Left ventricle myocardium superior (tissue), 1 donor: ENCODE measurements at places on chromosomes 2 and 18.

DNA sequence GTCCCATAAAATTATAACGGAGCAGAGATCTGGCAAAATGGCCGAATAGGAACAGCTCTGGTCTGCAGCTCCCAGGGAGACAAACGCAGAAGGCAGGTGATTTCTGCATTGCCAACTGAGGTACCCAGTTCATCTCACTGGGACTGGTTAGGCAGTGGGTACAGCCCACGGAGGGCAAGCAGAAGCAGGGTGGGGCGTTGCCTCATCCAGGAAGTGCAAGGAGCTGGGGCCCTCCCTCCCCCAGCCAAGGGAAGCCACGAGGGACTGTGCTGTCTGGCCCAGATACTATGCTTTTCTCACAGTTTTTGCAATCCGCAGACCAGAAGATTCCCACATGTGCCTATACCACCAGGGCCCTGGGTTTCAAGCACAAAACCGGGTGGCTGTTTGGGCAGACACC is 22.8 kb downstream of the ICA1L start:
- peak; percentile 41 for DNase-seq

DNA sequence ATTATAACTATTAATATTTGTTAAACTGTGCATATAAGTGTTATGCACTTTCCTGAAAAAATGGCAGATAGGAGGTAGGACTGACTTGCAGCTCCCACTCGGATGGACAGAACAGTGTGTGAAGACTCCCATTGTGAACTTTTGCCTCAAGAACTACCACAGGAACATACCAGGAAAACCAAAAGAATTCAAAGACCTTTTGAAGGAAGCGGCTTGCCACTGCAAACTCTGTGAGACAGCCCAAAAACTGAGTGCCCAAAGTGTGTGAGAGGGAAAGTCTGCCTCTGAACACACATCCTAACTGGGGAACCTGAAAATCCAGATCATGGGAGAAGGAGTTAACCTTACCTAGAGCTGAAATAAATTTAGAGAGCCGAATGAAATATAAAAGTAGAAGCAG is 171.0 kb downstream of the ZBTB7C start:
- DNase-seq = no peak

DNA sequence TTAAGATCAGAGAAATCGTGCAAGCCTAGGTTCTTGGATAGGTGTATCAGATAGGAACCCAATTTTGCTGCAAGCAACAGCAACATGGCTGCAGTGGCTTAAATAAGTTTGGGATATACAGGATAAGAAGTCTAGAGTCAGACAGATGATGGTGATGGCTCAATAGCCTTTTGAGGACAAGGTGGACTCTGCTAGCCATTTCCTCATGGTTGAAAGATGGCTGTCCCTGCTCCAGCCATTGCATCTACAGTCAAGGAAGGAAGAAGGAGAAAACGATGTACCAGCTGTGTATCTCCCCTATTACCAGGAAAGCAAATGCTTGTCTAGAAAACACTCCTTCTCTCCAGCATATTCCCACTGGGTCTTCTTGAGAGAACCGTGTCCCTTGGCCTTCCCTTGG is 30.1 kb upstream of the CAB39 start:
- no peak for DNase-seq

GRCh38 chr2:177625744-177626650 is 233.4 kb downstream of the AGPS start:
- DNase-seq = no peak

DNA sequence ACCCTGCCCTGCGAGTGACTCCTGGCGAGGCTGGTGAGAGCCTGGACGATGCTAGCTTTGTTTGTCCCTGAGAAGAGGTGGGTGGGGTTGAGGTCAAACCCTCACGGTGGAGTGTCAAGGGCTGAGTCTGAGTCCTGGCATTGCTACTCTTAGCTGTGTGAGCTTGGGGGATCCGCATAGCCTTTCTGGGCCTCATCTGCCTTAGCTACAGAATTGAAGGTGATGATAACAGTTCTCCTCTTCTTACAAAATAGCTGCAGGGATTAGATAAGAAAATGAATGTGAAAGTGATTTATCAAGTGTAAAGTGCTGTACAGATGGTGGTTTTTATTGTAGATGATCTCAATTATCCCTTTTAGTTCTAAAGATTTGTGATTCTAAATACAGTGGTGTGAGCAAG is 144.6 kb downstream of the LPIN1 start:
- no peak for DNase-seq

DNA sequence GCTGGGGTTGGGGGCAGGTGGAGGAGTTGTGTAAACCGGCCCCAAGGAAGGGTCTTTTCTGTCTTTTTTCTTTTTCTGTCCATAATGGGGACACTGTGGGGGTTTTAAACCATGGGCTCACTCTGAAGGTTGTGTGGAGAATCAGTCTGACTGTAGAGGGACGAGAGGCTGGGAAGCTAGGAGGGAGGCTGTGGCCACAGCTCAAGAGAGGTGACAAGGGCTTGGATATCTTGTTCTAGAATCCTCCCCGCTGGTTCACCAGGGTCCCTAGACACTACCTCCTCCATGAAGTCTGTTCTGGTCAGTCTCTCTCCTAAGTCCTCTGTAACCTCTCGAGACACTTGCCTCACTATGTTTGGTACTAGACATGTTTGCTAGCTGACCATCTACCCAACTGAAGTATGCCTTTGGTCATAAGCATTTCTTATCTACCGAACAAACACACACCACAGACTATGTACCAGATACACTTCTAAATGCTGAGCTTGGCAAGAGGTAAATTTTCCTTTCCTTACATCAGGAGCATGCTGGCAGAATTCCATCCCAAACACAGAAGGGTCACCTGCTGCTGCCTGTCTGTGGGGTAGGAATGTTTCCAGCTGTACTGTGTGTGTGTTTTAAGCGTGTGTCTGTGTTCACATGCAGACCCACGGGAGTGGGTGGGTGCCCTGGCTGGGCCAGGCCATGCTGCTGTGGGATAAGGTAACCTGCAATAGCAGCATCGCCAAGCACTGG is 69.6 kb upstream of the MGAT4A start:
- no peak for DNase-seq

- DNase-seq = no peak
Measured at GRCh38 chr18:48032876-48033789, 102.7 kb upstream of the SMAD2 start.

DNA sequence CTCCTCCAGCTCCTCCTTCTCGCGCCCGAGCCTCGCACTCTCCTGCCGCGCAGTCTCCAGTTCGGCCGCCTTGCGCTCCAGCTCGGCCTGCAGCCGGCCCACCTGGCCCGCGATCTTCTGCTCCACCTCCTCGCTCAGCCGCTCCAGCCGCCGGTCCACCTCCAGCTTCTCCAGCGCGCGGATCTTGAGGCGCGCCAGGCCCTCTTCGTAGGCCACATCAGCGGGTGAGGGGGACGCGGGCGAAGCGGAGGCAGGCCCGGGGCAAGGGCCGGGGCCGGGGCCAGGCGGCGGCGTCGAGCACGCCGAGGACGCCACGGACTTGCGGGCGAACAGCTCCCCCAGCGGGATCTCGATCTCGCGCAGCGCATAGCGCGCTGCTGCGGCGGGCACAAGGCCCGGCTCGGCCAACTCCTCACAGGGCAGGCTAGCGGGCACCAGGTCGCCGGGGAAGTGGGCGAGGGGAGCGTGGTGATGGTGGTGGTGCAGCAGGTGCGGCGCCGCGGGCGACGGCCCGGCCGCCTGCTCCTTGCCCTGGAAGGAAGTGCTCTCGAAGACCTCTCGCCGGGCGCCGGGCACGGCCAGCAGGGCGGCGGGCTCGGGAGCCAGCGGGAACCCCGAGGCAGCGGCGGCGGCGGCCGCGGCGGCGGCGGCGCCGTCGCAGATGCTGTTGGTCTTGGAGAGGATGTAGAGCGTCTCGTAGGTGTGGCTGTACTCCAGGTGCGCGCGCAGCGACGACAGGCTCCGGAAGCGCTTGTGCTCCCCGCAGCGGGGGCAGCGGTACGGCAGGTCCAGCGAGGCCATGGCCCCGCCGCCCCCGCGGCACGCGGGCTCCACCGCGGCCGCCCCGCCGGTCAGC is 15.2 kb downstream of the FBXO41 start:
- no peak for DNase-seq

- no peak for DNase-seq
Measured at GRCh38 chr2:221844212-221845020, 272.3 kb upstream of the EPHA4 start.

DNA sequence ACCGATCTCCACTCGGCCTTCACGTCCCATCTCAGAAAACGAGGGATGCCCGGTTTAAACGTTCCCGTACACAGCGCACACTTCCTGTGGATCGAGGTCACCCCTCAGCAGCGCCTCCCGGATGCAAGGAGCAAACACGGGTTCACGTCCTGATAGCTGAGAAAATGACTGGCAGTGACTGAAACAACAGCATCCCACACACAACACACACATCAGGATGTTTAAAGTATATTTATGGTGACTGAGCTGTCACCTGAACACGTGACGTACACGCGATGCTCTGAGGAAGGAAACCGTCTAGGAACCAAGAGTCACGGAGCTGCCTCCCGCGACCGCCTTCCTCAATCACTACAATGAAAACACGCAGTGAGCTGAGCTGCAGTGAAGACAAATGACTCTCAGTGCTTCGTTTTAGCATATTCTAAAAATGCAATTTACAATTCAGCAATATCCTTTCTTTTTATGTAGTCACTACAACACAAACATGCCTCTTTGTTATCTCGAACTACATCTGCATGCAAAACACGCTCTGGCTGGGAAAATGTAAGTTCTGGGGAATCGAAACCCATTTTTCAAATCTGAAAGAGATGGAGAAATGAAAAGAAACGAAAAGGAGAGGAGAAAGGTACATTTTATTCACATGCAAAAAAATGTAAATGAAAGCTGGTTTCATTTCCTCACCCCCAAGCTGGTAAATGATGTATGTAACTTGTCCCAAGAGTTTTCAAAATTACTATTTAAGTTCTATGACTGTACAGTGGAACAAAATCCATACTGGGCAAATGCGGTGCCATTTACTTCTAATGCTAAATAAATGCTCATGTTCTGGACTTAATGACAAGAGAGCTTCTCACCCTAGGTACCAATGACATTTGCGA is 19.8 kb downstream of the HDAC4 start:
- no peak for DNase-seq

DNA sequence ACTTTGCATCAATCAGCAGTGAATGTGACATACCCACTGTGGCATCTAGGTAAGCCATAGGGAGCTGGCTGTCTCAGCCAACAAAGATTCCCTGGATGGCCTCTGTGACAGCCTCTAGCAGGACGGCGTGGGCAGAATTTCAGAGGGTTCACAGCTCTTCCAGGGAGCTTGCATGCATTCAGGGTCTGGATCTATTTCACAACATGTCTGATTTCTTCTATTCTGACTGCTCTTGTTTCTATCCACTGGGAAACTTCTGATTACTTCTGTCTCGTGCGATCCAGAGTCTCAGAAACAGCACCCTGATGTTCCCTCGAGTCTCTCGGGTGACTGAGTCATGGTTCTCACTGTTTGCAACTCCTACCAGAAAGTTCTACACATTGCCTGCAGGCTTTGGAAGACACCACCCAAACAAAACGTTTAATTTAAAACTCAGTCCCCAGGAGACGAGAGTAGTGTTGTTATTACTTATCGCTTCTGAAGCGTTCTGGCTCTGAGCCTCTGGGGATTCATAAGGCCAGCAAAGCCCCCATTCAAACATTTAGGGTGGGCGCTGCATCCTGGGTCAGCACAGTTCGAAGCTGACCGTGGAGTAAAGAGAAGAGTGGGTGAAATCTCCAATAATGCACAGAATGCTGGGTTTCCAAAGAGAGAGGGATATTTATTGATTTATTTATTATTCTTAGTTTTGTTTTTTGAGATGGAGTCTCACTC is 41.9 kb upstream of the ODC1 start:
- DNase-seq = no peak

GRCh38 chr18:10188971-10189810 is 265.2 kb upstream of the APCDD1 start:
- peak; percentile 61 for DNase-seq

DNA sequence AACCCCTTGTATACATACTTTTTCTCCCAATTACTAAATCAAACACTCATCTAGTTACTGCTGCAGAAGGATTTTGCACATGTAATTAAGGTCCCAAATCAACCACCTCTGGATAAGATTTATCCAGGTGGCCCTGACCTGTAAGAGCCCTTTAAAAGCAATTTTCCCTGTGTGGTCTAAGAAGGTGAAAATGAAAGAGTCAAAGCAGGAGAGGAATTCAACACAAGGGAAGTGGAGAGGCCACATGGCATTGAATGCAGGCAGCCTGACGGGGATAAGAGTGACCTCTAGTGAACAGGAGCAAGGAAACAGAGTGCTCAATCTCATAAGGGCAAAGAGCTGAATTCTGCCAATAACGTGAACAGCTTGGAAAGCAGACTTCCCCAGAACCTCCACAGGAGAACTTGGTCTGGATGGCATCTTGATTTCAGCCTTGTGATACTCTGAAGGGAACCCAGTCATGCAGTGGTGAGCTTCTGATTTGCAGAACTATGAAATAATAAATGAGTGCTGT is 27.2 kb downstream of the PPP3R1 start:
- DNase-seq = no peak

DNA sequence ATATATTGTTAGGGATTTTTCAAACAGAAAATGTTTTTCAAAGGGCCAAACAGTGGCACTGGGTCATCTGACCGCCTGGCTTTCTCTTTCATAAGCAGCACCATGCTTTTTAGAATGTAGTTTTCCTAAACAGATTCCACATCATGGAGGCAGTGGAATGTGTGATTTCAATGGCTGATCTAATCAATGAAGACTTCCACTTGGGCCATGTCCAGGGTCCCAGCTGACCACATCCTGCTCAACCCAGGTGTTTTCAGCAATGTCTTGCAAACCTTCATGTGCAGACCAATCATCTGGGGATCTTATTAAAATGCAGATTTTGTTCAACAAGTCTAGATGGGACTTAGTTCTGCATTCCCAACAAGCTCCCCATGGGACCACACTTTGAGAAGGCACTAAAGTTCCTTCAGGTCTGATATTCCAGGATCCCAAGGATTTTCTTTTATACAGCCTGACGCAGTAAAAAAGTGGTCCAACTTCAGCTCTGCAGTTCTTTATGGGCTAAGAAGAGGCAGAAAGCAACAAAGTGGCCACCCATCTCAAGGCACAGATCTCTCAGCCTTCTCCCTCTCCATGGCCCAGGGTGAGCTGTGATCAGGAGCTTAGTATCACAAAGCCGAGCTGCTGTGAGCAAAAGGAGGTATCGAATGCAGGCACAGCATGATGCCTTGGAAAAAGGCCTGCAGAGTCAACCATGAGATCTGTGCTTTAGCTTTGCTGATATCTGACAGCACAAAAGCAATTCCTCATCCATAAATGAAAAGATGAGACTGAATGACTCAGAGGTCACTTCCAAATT is 3.7 kb downstream of the ALKAL2 start:
- no peak for DNase-seq

DNA sequence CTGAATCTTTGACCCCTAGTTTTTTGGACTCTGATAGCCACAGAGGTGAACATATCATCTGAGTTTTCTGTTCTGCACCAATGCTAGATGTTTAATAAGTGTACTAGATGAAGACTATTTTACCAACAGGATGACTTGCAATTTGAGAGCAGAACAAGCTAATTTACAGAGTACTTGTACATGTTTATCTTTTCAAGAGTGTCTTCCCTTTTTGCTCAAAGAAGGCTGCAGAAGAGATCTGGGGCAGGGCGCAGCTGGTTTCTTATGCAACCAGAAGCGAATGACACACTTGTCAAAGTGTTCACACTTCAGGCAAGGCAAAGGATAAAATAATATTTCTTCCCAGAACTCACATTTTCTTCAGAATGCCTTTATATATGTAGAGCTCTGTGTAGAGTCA is 86.0 kb downstream of the VWA3B start:
- no peak for DNase-seq
